Left colon (tissue), 2 donors: ENCODE measurements at places on chromosomes 6 and 20. TPM values are rescaled to one million over a fixed set of nuclear protein-coding genes. Genes with fewer than 3 reads are reported as not detected.

- DNase-seq, result no peak
Measured at GRCh38 chr6:16671302-16672289, 89.7 kb downstream of the ATXN1 start.

Gene LY6G5C
- total RNA-seq, result 1.6 TPM

Gene ZCCHC3
- 10.2 TPM for total RNA-seq

Gene NFYA
- 19.1 TPM for total RNA-seq

DNA sequence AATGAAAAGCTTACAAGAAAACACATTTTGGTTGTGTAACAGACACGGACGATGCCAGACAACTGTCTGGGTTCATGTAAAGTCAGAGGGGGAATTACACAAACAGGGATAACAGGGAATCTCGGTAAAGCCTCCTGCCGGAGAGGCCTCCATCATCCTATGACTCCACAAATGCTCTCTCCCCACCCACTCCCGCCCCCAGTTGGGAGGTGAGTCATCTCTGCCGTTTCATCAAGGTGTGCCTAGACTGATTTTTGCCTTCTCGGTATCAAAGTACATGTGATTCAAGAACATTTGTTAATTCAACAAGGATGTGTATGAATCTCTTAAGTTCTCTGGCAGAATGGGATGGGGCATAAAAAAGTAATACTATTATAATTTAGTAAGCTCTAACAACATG, 304.9 kb upstream of the PRDM1 start:
- no peak for DNase-seq

Gene CTAGE9
- total RNA-seq, result not detected

- DNase-seq, result no peak
Measured at GRCh38 chr6:56689663-56690062, 47.0 kb upstream of the DST start.

DNA sequence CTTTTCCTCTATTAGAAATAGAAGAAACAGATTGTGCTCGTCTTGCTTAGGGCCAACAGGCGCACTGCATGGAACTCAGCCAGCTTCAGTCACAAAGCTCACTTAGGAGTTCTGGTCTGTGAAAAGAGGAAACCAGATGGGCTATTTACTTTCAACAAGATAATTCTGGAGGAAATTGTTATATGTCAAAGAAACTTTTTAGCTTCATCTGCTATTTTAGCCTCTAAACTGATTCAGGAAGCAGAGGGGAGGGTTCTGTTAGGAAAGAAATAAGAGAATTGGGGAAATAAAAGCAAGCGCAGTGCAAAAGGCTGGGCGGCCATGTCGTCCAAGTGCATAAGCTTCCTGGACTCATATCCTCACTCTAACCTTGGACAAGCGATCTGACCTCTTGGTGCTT, 21.3 kb downstream of the PRKN start:
- DNase-seq, result peak; percentile 35

- DNase-seq, result no peak
Measured at GRCh38 chr6:166573511-166574216, 12.8 kb downstream of the RAMACL start.

- peak; percentile 14 for DNase-seq
Measured at GRCh38 chr6:147283460-147283859, 79.2 kb downstream of the STXBP5 start.

GRCh38 chr6:135183002-135183531, 2.0 kb downstream of the MYB start:
- DNase-seq, result peak; percentile 90

Gene METTL24
- 0.31 TPM for total RNA-seq
